ENCODE measurements at places on chromosomes 3 and 15. TPM values are rescaled to one million over a fixed set of nuclear protein-coding genes. Genes with fewer than 3 reads are reported as not detected.

GRCh38 chr3:127675651-127676391 is 3.1 kb downstream of the ABTB1 start:
- no peak for DNase-seq

DNA sequence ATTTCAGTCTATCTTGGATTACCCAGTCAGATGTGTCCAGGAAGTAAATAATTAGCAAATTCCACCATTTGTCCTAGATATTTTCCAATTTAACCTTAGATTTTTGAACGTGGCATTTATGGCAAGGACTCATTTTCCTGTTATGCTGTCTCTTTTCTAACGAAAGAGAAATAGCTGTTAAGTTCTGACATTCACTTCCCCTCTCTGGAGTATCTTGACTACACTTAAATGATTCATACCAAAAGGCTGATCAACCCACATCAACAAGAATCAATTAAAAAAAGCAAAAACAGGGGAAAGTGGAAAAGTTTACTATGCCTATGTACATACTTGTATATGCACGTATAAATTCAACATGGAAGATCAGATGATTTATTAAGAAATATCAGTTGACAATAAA is 149.9 kb downstream of the FRMD5 start:
- no peak for DNase-seq

- no peak for DNase-seq
Observed at GRCh38 chr15:78105476-78106241, 13.3 kb downstream of the SH2D7 start.

C3orf80 gene
- 0.08 TPM for polyA plus RNA-seq

DNA sequence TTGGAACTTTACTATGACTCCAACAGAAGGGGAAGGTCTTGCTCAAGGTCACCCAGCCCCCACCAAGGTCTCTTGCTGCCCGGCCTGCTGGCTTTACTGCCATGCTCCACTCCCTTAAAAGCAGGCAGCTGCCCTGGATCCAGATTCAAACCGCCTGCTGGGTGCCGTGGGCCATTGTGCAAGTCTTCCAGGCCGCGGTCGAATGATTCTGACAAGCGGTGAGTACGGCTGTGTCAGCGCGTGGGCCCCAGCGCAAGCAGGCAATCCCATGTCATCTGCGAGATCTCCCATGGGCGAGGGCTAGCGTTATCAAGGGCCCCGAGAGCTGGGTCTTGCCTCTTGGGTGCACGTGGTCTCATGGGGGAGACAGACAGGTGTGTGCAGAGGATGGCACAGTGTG is 37.6 kb downstream of the CORO2B start:
- DNase-seq: no peak

PSTPIP1 gene
- polyA plus RNA-seq: 7.2 TPM

GP9 gene
- 0.37 TPM for polyA plus RNA-seq

IFT57 gene
- polyA plus RNA-seq: 34.6 TPM

HTD2 gene
- 13.6 TPM for polyA plus RNA-seq

- no peak for DNase-seq
Observed at GRCh38 chr3:66106788-66107187, 68.1 kb upstream of the MAGI1 start.

- DNase-seq: no peak
Observed at GRCh38 chr3:102025606-102026270, 176.4 kb downstream of the NFKBIZ start.

LINGO1 gene
- 19.3 TPM for polyA plus RNA-seq

- no peak for DNase-seq
Observed at GRCh38 chr15:68197170-68197492, 8.0 kb downstream of the CALML4 start.
